ENCODE measurements at places on chromosomes 12 and 14.

DNA sequence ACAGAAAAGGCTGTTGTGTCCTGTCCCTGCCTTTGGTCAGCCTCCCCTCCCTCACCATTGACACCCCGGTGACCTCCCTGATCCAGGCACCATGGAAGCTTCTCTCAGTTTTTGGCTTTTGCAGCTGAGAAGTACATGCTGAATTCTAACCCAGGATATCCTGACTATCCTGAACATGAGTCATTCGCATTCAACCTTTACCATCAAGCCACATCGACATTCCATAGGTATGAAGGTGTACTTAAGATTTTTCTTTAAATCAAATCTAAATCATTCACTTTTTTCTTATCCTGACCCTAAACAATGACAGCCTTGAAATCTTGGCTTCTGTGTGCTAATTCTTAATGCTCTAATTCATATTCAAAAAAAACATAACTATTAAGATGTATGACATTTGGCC lies 8.7 kb upstream of the KRT78 start:
- DNase-seq, result no peak

GRCh38 chr12:132393245-132393795 lies 63.9 kb upstream of the GALNT9 start:
- DNase-seq, result no peak

GRCh38 chr14:29140016-29140415 lies 373.4 kb downstream of the FOXG1 start:
- no peak for DNase-seq

DNA sequence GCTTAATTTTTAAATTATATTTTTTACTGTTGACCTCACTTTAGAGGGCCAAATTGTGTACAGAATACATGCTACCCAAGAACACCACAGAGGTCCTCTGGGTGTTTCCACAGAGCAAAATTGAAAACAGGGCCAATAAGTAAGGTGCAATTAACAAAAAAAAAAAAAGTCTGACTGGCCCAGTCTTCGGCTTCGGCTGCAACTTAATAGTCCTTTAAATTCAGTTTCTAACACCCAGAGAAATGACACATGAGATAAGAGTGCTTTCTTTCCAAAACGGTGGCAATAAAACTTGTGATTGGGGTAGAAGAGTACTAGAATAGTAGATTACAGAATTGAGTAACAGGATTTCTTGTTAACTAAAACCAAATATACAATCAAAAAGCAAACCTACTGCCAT lies 81.3 kb downstream of the MED13L start:
- no peak for DNase-seq

DNA sequence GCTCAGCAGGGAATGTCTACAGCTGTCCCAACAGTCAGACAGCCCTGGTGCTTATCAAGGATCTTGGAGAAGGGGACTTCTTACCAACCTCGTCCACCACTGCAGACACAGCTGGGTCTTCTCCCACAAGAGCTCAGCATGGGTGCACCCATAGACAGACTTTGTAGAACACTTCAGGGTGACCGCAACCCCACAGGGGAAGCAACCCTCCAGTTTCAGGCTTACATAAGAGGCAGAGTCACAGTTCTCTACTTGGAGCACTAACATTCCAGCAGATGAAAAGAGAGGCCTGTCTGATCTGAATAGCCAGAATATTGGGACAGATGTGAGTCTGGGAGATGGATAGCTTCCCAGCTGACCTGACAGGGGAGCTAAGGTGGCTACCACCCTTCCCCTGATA lies 3.5 kb upstream of the CLEC1A start:
- no peak for DNase-seq

DNA sequence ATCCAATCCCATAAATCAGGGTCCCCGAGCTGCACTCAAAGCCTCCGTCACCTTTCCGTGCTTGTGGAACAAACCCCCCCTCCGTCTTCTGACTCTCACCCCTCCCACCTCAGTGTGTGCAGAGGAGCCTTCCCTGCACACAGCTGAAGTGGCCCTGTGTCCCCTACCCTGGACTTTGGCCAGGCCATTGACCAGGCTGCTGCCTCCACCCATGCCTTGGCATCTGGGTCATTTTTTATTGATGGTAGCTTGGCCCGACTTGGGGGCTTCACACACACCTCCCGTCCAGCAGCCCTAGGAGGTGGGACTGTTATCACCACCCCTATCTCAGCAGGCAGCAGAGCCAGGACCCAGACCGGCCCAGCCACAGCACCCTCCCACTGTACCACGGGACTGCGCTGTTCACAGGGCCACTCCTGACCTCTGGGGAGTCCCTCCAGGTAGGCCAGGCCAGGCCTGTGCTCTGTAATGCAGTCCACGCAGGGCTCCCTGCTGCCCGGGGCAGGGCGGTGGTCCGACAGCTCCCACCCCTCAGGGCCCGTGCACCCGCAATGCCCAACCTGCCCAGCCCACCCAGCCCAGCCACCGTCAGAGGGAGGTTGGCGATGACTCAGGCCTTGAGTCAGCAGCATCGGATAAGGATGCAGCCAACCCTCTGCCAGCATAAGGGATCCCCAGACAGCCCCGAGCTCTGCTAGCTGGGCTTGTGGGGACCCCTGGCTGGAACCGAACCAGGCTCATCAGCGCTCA lies 9.2 kb upstream of the INF2 start:
- DNase-seq, result no peak
